ENCODE measurements at places on chromosomes 12 and 14.

DNA sequence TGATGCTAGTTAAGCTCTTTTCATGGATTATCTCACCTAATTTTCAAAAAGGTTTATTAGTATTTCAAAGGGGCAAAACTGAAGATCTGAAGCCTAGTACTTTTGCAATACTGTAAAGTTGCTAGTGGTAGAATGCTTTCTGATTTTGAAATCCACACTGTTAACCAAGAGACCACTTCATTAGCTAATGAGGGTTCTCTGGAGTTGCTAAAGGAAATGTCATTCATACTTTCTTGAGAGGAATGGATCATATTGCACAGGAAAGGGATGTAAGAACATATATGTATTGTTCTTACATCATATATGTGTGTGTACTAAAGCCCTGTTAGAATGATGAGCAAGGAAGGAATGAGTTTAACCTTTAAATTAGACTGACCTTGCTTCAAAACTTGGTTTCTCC is 39.0 kb upstream of the LDHB start:
- DNase-seq, result no peak

DNA sequence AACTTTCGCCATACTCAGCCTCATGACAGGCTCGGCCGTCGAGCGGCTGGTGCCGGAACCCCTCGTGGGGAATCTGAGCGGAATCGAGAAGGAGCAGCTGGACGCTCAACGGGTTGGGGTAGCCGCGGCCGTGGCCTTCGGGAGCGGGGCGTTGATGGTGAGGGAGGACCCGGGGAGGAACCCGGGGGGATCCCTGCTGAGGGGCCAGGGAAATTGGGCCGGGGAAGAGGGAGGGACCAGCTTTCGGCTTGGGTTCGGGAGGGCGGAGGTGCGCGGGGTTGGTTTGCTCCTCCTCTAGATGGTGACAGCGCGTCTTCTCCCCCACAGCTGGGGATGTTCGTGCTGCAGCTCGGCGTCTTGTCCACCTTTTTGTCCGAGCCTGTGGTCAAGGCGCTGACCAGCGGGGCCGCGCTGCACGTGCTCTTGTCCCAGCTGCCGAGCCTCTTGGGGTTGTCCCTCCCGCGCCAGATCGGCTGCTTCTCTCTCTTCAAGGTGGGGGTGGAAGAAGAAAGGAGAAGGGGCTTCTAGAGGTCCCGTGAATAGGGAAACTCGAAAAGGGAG is 9.8 kb downstream of the ARHGEF25 start:
- DNase-seq, result no peak

DNA sequence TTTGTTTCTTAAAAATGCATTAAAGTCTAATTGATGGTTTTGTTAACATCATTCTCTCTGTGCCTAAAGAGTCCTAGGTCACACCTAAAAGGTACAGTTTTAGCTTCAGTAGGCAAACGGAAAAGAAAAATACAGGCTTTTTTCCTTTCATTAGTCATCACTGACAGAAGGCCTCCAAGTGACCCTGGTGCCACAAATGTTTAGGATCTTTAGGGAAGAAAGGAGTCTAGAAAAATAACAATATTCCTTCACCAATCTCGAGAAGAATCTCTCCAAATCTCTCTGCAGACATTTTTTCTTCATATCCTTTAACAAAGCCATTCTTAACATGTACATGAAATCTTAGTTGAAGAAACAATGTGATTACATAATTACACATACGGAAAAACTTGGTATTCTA is 2.0 kb downstream of the DENND5B start:
- DNase-seq, result no peak

- DNase-seq, result no peak
These were observed 28.4 kb downstream of the DIP2B start for GRCh38 chr12:50533203-50533584.

DNA sequence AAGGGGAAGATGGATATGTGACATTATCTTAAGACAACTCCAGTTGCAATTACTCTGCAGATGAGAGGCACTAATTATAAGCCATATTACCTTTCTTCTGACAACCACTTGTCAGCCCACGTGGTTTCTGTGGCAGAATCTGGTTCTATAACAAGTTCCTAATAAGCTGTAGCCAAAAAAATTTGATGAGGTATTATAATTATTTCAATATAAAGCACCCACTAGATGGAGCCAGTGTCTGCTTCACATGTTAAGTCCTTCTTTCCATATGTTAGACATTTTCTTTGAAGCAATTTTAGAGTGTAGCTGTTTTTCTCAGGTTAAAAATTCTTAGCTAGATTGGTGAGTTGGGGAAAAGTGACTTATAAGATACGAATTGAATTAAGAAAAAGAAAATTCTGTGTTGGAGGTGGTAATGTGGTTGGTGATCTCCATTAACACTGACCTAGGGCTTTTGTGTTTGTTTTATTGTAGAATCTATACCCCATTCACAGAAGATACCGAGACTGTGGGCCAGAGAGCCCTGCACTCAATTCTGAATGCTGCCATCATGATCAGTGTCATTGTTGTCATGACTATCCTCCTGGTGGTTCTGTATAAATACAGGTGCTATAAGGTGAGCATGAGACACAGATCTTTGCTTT is 36.9 kb downstream of the PSEN1 start:
- peak; percentile 89 for DNase-seq

DNA sequence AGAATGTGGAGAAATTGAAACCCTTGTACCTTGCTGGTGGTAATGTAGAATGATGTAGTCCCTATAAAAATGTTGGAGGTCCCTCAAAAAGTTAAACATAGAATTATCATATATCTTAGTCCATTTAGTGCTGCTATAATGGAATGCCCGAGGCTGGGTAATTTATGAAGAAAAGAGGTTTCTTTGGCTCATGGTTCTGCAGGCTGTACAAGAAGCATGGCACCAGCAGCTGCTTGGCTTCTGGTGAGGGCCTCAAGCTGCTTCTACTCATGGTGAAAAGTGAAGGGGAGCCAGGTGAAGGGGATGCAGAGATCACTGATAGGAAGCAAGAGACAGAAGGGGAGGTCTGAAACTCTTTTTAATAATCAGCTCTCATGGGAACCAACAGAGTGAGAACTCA is 233.9 kb downstream of the ADGRD1 start:
- no peak for DNase-seq

GRCh38 chr12:45166056-45166455 is 49.8 kb upstream of the ANO6 start:
- no peak for DNase-seq

DNA sequence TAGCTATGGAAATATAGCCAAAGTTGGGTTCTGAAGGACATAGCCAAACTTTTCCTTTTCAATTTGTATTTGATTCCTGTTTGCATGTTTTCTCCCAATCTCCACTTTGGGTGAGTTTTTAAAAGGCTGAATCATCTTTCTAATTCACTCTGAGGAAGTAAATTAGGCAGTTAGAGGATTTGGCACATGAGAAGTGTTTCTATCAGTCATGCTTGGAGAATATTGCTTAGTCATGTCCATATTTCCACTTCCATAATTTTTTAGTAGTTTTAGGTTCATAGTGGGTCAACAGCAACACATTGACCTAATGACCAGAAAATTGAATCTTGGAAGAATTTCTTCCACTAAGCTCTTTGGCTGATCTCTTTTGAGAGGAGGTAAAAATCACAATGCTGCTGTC is 21.8 kb downstream of the IRAK3 start:
- DNase-seq, result peak; percentile 28

GRCh38 chr12:45464699-45465098 is 248.8 kb downstream of the ANO6 start:
- DNase-seq, result no peak

DNA sequence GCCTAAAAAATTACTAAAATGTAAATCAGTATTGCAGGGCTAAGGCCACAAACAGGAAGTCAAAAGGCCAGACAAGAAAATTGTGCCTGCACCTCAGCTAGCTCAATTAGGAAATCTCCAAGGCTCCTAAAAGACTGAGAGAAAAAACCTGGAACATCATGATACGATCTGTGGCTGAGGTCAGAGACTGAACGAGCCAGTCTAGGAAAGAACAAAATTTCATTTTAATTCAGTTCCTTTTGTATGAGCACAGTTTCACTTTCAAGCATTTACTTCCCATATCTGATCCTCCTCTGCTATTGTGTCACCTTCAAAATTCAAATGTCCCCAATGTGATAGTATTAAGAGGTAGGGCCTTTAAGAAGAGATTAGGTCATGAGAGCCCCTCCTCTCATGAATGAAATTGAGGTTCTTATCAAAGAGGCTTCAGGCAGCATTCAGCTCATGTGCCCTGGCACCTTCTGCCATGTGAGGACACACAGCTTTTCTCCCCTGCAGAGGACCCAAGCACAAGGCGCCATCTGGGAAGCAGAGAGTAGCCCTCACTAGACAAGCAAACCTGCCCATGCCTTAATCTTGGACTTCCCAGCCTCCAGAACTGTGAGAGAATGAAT is 14.8 kb downstream of the PRKAB1 start:
- peak; percentile 16 for DNase-seq

DNA sequence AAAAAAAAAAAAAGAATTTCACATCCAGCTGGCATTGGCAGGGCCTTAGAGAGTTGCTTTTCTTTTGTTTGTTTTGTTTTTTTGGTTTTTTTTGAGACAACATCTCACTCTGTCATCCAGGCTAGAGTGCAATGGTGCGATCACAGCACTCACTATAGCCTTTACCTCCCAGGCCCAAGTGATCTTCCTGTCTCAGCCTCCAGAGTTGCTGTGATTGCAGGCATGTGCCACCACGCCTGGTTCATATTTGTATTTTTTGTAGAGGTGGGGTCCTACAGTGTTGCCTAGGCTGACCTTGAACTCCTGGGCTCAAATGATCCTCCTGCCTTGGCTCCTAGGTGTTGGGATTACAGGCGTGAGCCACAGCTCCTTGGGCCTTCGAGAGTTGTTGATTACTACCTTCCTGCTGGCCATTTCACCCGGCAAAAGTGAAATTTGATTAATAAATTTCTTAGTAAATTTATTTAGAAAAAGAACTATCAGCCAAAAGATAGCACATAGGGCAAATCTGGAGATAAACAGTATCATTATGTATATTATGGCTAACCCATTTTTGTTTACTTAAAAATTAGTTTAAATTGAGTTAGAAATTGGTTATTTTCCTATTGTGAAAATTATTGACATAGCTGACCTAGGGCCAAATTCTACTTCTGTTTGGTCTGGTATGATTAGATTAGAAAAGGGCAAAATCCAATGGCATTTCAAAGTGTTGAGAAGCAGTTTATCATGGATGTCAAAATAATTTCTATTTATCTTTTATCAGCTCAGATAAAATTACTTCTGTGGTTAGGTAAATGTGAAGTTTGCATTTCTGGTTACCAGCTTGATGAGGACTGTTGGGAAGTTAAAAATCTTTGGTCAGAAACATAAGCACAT is 12.6 kb downstream of the ACTR6 start:
- no peak for DNase-seq

GRCh38 chr12:54240971-54241588 is 38.8 kb downstream of the CBX5 start:
- DNase-seq, result no peak

DNA sequence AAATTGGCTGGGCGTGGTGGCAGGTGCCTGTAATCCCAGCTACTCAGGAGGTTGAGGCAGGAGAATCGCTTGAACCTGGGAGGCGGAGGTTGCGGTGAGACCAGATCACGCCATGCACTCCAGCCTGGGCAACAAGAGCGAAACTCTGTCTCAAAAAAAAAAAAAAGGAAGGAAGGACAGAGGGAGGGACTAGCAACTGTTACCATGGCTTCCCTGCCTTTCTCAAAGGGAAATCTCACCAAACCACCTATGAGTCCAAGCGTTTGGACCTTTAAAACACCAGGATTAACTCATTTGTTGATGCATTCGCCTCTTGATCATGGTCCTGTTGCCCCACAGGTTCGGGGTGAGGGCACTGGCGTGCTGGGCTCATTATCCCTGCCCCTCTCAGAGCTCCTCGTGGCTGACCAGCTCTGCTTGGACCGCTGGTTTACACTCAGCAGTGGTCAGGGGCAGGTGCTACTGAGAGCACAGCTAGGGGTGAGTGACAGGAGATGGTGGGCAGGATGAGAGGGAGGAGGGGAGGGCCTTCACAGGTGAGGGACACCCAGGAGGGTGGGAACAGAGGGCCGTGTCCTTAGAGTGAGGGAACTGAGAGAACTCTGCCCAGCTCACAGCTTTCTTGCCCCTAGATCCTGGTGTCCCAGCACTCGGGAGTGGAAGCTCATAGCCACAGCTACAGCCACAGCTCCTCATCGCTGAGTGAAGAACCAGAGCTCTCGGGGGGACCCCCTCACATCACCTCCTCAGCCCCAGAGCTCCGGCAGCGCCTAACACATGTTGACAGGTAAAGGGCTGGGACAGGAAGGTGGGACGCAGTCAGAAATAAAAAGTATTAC is 10.2 kb upstream of the MYL6B start:
- no peak for DNase-seq

DNA sequence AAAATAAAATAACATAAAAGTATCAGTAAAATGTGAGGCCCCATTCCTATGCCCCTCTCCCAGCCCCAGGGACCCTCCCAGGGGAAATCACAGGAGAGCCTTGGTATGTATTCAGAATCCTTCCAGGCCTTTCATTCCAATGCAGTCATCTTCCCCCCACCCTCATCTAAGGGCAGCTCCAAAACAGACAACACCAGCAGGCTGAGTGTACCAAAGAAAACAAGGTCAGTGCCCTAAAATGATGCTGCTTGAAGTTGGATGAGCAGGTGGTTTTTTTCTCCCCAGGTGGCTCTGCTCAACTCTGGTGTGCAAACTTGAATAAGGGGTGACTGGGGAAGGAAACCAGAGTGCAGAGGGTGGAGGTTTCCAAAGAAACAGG is 56.2 kb downstream of the TSPAN9 start:
- DNase-seq, result no peak

- DNase-seq, result no peak
These were observed 17.3 kb downstream of the GALC start for GRCh38 chr14:87975636-87976035.

- no peak for DNase-seq
These were observed 390.2 kb downstream of the SOX5 start for GRCh38 chr12:23559268-23559753.

GRCh38 chr12:119661882-119662281 is 6.1 kb upstream of the PRKAB1 start:
- DNase-seq, result no peak

- no peak for DNase-seq
These were observed 139.0 kb downstream of the SMOC1 start for GRCh38 chr14:70018230-70018629.
